ENCODE measurements at places on chromosomes 1 and 21.

DNA sequence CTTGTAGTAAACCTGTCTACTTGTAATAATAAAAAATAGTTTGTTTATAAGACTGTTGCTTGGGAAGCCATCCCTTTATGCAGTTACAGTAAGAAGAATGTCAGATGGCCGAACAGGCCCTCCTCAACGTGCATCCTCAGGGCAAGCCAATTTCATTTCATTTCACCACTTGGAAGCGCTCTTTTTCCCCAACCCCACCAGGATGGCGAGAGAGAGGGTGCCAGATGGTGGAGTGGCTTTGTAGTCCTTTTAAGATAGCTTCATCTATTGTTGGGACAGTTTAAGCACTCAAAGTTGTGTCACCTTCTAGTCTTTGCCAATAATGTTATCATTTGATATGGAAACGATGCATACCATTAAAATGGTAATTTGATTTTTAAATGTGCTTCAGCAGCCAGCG, 356.3 kb upstream of the CAMK1G start:
- no peak for ATAC-seq

DNA sequence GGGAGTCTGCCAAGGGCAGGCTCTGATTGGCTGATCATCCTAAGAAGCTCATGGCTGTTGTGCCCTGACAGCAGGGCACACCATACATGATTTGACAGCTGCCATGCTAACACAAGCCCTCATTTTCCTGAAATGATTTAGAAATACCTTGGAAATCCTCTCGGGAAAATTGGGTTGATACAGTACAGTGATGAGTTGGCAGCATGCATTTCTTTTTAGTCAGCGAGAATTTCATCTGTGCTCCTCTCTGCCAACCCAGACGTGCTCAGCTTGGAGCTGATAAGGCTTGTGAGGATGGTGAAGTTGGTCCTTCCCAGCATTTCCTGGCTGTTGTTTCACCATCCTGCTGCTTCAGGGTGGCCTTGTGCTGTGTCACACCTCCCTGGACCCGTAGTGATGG, 22.6 kb upstream of the KCNQ4 start:
- ATAC-seq, result no peak

GRCh38 chr1:9292361-9293240, at the start of gene SPSB1:
Gene SPSB1 (plus strand): TSS chr1:9292894. CDS start chr1:9355892, 62,998 bp downstream.
- peak; percentile 67 for ATAC-seq

DNA sequence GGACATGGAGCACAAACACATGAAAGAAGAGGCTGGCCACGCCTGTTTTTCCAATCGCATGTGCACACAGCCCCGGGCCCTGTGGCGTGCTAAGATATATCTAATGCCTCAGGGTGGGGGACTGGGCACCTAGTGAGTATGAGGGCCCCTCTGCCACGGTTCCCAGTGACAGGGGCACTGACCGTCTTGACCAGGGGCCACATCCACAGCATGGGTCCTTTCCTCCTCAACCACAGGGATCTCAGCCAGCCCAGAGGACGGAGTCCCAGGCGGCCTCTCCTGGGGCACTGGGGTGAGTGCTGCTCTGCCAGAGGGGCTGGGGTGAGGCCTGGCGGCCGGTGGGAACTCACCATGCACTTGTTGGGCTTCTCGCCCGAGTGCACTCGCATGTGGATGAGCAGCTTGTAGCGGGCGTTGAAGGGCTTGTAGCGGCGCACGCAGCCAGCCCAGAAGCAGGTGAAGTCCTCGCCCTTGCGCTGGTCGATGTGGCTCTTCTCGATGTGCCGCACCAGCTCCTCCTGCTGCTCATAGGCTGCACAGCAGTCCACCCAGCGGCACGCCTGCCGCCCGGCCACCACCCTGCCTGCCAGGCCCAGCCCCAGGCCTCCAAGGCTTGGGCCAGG, 134.7 kb downstream of the DMRTB1 start:
- ATAC-seq, result peak; percentile 45

DNA sequence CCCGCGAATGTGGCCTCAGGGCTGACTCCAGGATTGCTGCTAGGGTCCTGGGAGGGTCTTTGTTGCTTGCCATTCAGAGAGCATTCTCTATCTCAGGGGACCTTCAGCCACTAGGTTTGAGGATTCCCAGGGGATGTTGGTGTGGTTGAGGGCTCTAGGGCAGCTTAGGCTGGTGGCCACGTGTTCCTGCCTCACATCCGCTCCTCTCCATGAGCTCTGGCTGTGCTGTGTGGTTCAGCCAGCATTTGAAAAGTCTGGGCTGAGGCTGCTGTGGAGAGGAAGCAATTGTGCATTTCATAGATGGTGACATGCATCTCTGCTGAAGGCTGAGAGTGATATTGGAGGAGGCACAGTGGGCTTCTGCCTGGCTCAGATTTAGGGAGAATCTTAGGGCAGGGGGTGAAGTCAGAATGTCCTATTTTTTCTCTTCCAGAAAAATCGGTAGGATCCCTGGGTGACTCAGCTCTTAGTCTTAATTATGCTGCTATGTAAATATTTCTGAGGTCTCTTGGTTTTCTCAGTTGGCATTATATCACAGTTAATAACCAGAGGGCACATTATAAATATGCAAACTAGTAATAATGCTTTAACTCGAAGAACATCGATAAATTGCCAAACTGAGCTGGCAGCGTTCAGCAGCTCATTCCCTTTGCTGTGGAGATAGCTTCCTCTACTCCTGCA, 182.3 kb downstream of the CAMTA1 start:
- ATAC-seq, result no peak

DNA sequence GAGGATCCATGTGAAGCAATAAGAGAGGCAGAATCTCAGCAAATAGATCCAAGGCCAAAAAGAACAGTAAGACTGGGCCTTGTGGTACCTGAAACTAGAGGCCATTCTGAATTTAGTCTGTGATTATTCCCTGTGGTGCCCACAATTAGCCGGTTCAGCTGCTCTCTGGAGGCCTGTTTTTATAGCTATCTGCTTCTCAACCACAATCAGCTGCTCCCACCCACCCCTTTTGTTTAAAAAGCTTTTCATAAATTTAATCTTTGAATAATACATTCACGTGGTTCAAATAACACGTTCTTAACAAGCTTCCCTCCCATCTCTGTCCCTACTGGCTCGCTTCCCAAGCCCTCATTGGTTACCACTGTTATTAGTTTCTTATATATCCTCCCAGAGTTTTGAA, 18.0 kb downstream of the UBE2T start:
- no peak for ATAC-seq

DNA sequence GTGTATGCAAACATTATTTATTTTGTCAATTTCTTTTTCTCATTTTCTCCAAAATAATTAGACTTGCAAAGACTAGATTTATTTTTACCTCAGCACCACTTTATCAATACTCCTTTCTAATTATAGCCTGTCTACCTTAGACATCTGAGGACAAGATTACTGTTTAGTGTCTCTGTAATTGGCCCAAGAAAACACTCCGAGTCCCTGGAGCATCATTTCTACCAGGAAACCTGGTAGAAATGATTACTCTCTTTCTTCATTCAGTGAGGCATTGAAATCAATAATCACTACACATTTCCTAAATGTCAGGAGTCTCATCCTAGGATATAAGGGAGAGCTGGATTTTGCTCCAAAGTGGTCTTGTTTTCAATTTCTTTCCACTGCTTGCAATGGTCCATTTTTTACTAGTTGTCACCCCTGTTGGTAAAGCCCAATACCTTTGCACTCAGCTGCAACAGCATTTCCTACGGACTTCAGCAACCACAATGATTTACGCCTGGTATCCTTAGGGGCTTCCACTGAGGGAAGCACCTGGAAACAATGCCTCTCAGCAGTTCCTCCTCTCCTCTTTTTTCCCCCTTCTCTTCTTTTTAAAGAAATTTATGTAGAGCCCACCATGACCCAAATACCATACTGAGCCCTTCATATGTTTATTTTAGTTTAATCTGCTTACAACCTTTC, 64.6 kb downstream of the GRIK1 start:
- no peak for ATAC-seq

DNA sequence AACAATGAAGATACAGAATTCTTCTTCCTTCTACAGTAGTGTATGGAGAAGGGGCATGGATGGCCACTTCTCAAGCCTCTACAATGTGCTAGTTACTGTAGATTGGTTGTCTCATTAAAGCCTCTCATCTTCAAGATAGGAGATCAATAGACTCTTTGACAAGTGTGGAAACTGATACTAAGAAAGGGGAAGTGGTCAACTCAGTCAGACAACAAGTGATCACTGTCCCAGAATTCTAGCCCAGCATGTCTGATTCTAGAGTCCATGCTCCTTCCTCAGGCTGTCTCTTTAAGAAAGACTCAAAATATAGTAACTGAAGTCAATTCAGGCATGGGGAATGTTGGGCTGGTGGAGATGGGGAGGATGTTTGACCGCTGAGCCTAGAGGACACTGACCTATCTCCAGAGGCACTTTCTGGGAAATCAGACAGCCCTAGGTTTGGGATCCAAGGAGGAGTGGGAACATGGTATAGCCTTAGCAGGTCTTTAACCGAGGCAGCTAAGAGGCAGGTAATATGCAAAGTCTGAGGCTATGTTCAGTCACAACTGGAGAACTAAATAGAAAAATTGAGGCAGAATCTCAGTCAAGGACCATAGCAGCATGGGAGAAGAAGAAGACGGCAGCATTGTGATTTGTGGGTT, 39.3 kb upstream of the EYA3 start:
- no peak for ATAC-seq

GRCh38 chr1:234875953-234876855, 252.4 kb downstream of the TOMM20 start:
- ATAC-seq, result no peak

GRCh38 chr1:15501208-15502032, 22.6 kb downstream of the CASP9 start:
- ATAC-seq, result peak; percentile 91

GRCh38 chr1:108716437-108717230, 3.9 kb downstream of the FNDC7 start:
- ATAC-seq, result no peak

- no peak for ATAC-seq
Observed at GRCh38 chr1:53031732-53032131, 30.3 kb upstream of the PODN start.

GRCh38 chr21:28773036-28773435, 219.6 kb downstream of the LTN1 start:
- ATAC-seq, result no peak

DNA sequence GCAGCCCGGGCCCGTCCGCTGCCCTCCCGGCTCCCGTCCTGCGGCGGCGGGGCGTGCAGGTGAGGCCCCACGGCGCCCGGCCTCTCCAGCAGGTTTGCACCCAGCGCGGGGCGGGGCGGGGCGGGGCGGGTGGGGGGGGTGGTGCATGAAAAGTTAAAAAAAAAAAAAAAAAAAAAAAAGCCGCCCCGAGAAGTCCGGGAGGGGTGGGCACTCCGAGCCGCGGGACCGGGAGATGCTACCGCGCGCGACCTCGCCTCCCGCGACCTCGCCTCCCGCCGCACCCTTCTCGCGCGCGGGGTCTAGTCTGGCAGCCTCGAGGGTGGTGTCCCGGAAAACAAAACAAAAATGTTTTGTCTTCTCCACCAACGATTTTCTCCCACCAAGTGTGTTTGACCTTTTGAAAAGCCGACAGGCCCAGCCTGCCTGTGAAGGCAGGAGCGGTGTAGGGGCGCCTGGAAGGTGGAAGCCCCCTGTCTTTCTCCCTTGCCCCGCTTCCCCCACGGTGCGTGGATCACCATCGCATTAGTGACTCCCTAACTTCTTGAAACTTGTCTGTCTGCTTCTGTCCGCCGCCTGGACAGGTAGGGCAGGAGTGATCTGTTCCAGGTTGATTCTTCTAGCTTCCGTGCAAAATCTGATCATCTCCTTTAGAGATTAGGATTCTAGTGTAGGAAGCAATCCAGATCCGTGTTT, 569 bp downstream of the RCAN3 start:
- no peak for ATAC-seq

GRCh38 chr1:175192111-175192629, 406 bp downstream of the KIAA0040 start:
- no peak for ATAC-seq

DNA sequence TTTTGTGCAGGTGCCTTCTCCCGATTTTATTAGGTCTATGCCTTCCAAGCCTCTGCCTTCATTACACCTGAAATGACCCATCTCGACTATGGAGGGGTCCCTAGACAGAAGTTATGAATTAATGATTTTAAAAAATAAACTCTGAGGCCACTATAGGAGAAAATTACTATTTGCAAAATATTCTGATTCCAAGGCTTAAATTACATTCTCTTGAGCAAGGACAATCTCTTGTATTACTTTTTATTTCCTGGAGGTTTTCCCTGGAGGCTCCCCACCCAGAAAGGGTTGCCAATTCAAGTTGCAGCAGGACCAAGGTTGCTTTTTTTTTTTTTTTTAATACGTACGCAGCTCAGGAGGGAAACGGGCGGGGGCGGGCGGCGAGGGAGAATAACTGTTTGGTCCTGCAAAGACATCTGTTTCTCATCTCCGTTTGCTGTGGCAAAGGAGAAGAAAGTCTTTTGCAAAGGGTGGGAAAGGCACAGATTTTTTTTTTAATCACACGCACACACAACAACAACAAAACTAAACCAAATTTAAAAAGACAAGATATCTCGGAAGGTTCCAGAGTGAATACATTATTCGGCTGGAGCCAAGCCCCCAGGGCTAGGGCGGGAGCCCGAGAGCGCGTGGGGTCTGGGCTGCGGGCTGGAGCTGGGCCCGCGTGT, 618 bp upstream of the SERTAD4 start:
- peak; percentile 26 for ATAC-seq

GRCh38 chr21:39137248-39138178, 45.7 kb downstream of the PSMG1 start:
- ATAC-seq, result peak; percentile 49

DNA sequence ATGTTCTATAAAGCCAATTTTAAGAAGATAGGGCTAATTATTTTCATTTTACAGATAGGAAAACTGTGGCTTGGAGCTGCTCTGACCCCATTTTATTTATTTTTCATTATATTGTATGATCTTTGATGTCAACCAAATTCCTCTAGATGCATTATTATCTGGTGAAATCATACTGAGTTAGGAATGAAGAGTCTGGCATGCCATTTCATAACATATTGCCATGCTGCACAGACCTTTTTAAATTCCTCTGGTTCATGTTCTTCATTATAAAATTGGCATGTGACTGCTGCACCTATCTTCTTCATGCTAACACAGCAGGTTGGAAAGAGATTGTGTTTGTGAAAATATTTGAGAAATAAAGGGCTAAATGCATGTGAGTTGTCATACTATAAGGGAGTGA, 12.7 kb downstream of the PRRX1 start:
- peak; percentile 67 for ATAC-seq

- no peak for ATAC-seq
Observed at GRCh38 chr21:34546542-34546941, 34.5 kb upstream of the KCNE1 start.

DNA sequence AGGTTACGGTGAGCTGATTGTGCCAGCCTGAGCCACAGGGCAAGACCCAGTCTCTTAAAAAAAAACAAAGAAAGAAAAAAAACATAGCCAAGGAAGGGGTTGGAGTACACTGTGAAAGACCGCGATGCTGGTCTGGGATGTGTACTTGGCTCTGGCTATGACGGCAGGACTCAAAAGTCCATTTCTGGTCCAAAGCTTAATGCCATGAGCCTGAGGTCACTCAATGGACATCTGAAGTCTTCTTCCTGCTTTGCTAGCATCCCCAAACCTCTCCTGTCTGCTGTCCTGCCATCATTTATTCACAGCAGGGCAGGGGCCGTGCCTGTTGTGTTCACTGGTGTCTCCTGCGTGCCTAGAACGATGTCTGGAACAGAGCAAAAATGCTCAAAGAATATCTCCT, 1.5 kb upstream of the ARHGEF10L start:
- no peak for ATAC-seq
